Activated CD4-positive, alpha-beta T cell treated with anti-CD3 and anti-CD28 coated beads for 1 hour (primary cell): ENCODE measurements at places on chromosomes 2 and 18.

DNA sequence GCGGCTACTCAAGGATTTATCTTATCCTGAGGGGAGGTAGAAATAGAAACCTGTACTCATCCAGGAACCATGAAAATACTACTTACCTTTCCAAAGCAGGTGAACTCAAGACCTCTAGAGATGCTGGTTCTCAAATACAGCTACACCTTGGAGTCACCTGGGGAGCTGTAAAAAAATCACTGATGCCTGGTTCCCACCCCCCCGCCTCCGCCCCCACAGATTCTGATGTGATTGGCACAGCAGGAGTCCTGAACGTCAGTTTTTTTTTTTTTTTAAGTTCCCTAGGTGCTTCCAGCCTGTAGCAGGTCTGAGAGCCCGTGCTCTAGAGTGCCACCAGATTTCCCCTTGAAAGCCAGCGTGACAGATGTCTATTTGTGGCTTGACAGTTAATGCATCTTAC, 113.6 kb downstream of the MRO start:
- no peak for DNase-seq

GRCh38 chr2:43133708-43134570, 92.5 kb downstream of the ZFP36L2 start:
- peak; percentile 63 for DNase-seq

DNA sequence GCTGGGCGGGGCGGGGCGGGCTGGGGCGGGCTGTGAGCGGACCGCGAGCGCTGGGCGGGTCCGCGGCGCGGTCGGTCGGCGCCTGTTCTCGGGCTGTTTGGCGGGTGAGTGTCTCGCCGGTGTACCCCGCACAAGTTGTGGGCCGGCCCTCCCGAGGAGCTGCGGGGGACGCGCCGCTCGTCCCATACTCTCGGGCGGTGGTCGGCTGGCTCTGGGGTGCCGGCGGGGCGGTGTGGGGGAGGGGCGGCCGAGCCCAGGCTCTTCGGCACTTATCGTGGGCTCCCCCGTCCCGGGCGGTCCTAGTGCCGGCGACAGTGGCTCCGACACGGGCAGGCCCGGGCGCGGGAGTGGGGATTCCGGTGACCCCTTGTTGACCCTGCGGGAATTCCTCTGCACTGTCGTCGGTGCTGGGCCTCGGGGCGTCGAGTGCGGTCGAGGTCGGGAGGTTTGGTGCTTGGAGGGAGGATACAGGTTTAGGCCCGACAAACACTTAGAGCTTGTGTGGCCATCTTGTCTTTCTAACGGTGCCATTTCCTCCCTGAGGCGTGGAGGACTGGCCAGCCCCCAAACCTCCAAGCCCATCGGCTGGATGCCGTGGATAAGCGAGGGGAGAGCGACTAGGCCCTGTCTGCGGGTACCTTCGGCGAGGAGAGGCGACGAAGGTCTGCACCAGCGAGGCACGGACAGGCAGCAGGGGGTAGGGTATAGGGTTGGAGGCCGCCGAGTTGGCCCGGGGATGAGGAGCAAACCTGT, at the start of gene SEPTIN2:
Gene SEPTIN2, plus strand, starts transcription at position 47 of the 753 bp plus-strand sequence. CDS start 8,308 bp downstream, outside the sequence.
- no peak for DNase-seq

DNA sequence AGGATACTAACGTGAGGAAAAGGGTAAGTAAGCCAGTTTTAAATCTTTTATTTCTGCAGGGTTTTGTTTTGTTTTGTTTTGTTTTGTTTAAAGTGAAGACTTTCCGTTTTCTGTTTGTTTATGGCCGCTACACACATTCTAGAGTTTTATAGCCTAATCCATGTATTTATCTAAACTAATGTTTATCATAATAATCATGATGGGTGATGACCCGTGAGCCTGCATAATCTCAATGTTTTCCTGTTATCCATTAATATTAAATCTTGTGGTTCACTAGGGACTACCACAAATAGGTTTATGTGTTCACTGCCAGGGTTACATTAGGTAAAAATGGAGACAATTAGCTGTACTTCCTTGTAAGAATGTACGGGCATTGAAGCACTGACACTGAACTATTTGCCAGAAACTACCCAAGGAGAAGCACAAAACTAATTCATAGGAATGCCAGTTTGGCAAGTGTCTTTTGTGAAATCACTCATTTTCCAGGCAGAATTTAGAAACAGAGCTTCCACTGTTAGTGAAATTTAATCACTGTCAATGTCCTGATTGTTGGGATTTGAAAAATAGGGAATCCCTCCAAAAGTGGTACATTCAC, 574.8 kb downstream of the LRP1B start:
- DNase-seq, result no peak

DNA sequence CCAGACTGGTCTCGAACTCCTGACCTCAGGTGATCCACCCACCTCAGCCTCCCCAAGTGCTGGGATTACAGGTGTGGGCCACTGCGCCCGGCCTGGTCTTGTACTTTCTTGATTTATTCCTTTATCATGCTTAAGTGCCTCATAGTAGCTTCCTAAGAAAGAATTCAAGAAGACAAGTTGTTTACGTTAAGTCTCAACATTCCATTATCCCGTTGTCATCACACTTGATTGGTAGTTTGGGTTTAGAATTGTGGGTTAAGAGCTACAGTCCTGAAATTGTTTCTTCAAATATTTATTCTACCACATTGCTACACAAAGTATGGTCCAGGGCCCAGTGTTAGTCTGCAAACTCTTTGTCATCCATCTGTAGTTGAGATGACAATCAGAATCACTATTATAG, 194.0 kb downstream of the VWC2L start:
- no peak for DNase-seq

- no peak for DNase-seq
These were observed 10.6 kb upstream of the BOK start for GRCh38 chr2:241547781-241548450.

DNA sequence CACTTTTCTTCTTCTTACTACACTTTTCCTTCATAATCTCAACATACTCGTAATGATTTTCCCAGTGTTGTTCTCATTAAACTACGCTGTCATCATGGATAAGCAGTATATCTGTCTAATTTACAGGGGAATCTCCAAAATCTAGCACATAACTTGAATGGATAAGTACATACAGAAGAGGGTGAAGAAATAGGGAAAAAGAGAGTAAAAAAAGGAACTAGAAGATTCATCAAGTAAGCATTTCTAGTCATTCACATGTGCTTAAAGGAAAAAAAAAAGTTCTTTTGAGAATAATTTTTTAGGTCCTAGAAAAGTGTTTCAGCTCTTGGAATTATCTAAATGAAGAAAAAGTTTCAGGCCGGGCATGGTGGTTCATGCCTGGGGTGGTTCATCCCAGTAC, 51.6 kb downstream of the SRBD1 start:
- DNase-seq, result no peak

GRCh38 chr2:26442707-26443106, 35.2 kb downstream of the OTOF start:
- DNase-seq, result no peak

- DNase-seq, result no peak
These were observed 14.0 kb downstream of the CAPN10 start for GRCh38 chr2:240600451-240600961.

- DNase-seq, result no peak
These were observed 490.7 kb downstream of the EIPR1 start for GRCh38 chr2:2886922-2887321.

- DNase-seq, result no peak
These were observed 211.3 kb upstream of the ARL4C start for GRCh38 chr2:234708091-234708683.

DNA sequence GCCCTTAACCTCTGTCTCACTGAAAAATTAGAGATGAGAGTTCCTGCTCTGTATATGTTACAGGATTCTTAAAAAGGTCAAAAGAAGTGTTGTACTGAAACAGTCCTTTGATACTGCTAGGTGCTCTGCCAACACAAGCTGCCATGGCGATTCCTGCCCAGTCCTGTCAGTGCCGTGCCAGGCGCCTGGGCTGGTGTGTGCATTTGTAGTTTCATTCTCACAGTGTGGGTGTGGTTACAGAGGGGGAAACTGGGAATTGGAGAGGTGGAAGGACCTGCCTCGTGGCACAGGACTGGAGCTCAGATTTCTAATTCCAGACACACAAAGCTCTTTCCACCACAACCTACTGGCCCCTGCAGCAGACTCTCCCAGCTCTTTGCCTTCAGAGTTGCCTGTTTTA, 122.3 kb upstream of the RAB6C start:
- no peak for DNase-seq

DNA sequence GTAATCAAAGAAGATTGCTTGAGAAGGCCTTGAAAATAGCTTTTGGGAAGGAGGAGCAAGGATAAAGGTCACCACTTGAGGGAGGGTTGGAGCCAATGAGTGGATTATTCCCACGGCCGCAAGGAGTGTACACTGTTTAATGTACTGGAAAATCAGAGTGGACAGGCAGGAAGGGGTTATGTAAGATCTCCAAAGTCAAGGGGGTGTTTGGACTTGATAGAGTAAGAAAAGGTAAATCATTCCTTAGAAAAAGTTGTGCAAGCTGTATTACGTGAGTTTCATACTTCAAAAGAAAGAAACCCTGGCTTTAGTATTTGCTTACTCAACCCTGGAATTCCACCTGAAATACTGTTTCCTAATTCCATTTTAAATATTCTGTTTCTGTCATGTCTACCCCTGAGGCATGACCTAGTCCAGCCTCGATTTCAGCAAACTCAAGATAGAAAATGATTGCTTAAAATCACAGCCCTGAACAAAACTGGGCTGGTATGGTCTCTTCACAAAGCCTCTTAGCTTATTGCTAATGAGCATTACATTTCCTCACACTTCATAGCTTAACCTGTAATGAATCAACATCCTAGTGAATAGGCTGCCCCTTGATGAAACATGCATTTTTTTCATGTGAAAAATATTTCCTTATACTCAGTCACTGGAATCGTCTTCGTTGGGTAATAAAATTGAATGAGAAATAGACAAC, 1.1 kb downstream of the MREG start:
- no peak for DNase-seq

DNA sequence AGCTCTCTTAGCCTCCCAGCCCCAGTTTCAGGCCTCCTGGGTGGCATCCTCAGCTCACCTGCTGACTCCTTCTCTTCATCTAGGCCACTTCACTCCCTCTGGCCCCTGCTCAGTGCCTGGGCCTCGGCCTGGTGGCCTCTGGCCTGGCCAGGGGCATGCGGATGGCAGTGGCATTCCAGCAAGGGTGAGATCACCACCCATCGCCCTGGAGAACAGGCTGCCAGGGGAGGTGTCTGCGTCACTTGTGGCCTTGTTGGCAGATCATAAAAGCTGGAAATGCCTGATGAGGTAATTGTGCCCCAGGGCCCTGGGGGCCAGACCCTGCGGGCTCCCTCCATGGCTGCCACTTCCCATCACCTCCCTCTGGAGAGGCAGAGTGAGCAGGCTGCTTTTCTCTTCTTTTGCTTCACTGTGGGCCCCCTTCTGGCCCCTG, 72.5 kb upstream of the SMAD2 start:
- DNase-seq, result no peak

DNA sequence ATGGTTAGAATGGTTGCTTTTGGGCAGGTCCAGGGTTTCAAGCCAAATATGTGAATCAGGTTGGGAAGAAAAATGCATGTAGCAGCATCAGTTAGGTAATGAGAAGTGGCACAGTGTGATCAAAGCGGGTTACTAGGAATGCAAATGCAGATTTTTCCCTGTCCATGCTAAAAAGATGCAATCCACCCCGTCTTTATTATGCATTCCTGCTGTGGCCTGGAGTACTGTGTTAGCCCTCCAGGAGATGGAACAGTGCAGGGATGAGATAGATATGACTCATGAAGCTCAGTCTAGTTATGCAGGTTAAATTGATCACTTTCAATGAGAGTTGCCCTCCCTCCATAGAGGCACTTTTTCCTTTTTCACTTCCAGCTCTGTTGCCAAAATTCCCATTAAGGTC, 283.8 kb downstream of the CTNNA2 start:
- no peak for DNase-seq

GRCh38 chr2:215365184-215365658, 53.4 kb downstream of the ATIC start:
- no peak for DNase-seq
